ENCODE measurements at places on chromosomes 2 and 18.

- DNase-seq, result no peak
These were observed 29.3 kb downstream of the SERPINE2 start for GRCh38 chr2:224009605-224010315.

- no peak for DNase-seq
These were observed 737.3 kb downstream of the CNTNAP5 start for GRCh38 chr2:124762388-124762787.

DNA sequence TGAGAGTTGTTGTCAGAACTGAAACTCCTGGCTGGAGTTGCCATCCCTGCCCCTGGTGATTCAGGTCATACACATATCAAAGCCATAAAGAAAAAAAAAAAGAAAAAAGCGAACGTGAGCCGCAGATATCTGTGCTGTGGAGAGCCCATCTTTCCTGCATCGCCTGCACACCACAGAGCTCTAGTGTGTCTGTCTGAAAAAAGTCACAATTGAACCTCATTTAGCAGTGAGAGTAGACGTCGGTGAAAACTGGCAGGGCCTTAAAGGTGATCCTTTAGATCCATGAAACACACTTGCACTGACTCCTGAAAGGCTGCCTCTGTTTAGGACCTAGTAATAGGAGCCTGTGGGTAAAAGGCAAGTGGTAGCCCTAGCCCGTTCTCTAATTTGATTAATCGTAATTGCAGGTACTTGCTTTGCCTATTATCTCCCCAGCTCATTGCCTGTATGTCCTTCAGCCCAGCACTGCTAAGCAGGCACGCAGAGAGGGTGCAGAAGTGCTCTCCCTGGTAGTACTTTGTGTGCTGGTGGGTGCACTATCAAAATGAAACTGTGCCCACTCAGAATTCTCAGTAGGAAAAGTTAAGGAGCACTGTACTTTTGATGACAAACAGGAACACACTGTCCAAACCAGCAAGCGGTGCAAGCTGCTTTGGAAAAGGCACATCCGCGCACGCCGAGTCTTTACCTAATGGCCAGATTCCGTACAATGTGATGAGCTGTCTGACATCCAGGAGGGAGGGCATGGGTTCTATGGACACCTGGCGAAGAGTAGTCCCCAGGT is 103.5 kb upstream of the ASB18 start:
- DNase-seq, result no peak

DNA sequence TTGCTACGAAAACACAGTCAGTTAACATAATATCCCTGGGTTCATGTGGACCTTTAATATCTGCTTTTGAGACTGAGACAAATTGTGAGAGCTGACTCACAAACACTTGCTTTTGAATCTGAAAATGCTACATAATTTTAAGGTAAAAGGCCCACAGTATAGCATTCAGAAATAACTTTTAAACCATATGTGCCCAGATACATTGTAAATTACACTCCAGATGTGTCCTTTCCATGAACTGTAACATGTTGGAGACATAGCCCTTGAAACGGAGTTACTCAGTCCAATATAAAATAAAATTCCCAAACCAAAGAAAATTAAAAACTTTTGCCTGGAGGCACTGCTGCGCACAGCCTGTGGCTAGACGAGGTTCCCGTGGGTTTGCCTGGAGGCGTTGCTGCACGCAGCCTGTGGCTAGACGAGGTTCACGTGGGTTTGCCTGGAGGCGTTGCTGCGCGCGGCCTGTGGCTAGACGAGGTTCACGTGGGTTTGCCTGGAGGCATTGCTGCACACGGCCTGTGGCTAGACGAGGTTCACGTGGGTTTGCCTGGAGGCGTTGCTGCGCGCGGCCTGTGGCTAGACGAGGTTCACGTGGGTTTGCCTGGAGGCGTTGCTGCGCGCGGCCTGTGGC is 131.9 kb upstream of the ALKAL2 start:
- no peak for DNase-seq

GRCh38 chr18:55743736-55744135 is 155.7 kb upstream of the TCF4 start:
- no peak for DNase-seq

DNA sequence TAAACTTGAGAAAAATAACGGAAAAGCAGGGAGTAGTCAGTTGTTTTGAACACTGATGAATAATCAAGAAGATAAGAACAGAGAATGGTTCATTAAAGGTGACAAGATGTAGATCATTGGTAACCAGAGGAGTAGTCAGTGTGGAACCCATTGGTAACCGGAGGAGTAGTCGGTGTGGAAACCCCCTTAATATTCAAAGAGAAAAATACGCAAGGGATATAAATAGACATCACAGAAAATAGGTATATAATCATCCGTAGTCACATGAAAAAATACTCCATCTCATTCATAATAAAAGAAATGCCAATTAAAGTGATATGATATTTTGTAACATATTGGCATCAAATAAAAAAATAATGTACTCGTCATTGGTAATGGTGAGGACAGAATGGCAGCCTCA is 70.6 kb upstream of the EPAS1 start:
- no peak for DNase-seq

GRCh38 chr2:183195998-183196409 is 71.8 kb downstream of the NUP35 start:
- DNase-seq, result no peak

Data from CD4-positive, alpha-beta T cell treated with Interleukin-4 for 4 hours (primary cell).